Heart left ventricle (tissue), 16 donors: ENCODE measurements at places on chromosomes 4 and X. TPM values are rescaled to one million over a fixed set of nuclear protein-coding genes. Genes with fewer than 3 reads are reported as not detected.

DNA sequence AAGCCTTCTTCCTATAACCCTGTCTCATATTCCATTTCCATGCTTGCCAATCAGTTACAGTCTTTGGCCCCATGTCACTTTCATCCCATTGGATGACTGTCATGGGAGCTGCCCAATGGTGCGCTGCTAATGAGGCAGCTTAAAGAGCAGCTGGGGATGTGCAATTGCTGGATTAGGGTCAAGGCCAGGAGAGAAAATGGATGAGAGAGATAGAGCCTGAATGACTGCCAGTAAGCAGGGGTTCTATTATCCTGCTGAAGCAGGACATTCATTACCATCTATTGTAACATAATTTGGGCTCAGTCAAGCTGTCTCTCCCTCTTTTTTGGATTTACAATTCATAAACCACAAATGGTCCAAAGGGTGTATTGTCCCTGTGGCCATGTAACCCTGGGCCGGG is 909.0 kb downstream of the CENPC start:
- no peak for DNase-seq

GRCh38 chrX:24629701-24630100 is 17.4 kb downstream of the PCYT1B start:
- no peak for DNase-seq

DNA sequence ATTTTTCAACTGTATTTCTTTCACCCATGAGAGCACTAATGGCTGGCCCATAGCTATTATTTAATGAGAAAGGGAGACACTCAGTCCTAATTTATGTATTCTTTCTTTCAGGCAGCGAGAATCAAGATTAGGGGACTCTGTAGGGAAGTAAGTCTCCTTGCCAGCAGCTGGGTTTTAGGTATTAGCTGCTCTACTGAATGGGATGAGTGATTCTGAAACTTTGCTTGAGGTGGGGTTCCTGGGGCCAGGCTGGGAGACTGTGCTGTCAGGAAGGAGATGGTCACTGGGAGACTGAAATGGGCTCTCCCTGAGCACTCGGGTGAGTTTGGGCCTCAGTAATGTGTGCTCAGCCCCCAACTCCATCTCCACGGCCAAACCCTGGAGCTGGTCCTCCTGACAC is 78.7 kb downstream of the LNX1 start:
- DNase-seq, result no peak

GRCh38 chr4:7332216-7333023 is 102.3 kb downstream of the PSAPL1 start:
- DNase-seq, result peak; percentile 63

GRCh38 chr4:105923497-105924238 is 28.4 kb downstream of the NPNT start:
- DNase-seq, result no peak

GRCh38 chr4:87895964-87896621 is 63.3 kb downstream of the MEPE start:
- DNase-seq, result no peak

GRCh38 chr4:139330283-139330682 is 28.0 kb upstream of the NDUFC1 start:
- DNase-seq, result no peak

DNA sequence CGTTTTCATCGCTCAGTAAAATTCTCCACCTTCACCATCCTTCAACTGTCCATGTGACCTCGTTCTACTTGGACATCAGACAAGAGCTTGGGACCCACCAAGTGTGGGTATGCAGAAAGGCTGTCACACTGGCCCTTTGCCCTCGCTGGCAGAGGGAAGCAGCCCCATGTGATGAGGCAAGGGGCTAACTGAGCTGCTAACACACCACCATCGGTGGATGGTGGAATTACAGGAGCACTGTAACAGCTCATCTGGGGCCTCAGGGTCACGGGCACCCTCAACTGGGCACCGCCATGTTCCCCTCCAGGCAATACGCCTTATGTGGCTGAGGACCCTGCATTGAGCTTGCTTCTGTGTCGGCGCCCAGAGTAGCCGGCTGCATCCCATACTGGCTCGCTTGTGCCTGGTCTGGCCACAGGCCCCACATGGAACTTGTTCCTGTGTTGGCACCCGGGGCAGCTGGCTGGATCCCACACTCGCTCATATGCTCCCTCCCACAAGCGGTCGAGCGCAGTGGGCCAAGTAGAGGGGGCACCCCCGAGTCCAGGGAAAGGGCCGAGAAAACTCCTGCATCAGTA is 109.5 kb downstream of the TAB3 start:
- DNase-seq, result no peak

- DNase-seq, result no peak
Measured at GRCh38 chr4:129282293-129282692, 186.3 kb downstream of the C4orf33 start.

DNA sequence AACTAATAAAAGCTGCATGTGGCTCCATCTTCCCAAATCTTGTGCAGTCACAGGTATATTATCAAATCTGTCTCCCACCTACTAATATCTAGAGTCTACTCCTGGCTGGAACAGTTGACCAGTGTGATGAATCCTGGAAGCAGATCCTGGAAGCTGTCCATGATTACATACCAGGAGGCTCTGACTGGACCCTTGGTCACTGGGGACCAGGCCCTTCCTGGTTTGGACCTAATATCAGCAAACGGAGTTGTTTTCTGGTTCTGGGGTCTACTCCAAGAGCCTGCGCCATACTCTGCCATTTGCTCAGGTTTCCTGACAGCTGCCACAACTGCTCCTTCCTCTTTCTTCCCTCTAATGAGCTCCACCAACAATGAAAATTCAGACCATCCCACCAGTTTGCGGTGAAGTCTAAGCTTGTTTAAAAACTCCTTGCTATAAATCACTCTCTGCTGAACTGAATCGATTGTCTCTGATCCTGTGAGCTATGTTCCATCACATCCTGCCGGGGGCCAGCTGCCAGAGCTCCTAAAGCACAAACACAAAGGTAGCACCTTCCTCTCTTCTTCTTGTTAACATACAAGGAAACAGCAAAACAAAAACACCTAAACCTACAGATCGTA is 114.2 kb downstream of the PALLD start:
- DNase-seq, result no peak

DNA sequence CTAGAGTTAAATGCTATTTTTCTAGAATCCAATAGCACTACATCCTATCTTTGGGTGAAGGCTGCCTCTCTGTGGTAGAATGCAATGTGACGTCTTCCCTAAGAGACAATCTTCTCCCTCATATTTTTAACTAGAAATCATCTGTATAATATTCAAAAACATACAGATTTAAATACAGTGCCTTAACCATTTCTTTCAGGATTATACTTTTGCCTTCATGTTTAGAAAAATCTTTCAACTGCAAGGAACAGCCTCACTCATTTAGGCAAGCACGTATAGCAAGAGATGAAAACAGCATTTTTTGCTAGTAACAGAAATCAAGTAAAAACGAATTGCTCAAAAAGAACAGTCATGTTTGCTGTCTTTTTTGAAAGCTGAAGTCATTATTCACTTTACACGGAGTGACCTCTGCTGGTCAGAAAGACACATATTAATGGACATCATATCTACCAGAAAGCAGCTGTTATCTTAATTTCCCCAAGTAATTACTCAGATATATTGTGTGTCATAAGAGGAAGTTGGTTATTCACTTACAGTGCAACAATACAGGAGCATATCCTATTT is 422.3 kb downstream of the STPG2 start:
- no peak for DNase-seq

PPP2R2C gene
- 5.1 TPM for total RNA-seq

FGB gene
- not detected for total RNA-seq
